Activated CD4-positive, alpha-beta T cell treated with anti-CD3 and anti-CD28 coated beads, Interleukin-2, amount 10 ng/mL, durations not matched to agents 7 days and 5 days (primary cell): ENCODE measurements at places on chromosomes 1 and 21.

GRCh38 chr1:222413436-222413835, 134.5 kb downstream of the HHIPL2 start:
- no peak for DNase-seq
- no peak overlapping the region for H3K27ac ChIP-seq
- H3K4me1 ChIP-seq: peaks cover 15% of the 10 kb centered on the region
- peaks cover 2% of the 10 kb centered on the region for H3K27me3 ChIP-seq

GRCh38 chr1:155989242-155990004, 11.1 kb upstream of the ARHGEF2 start:
- no peak overlapping the region for H3K4me3 ChIP-seq
- peaks cover 17% of the 10 kb centered on the region for H3K4me1 ChIP-seq
- H3K27me3 ChIP-seq: no peaks in the 10 kb centered on the region
- DNase-seq: peak; percentile 84

DNA sequence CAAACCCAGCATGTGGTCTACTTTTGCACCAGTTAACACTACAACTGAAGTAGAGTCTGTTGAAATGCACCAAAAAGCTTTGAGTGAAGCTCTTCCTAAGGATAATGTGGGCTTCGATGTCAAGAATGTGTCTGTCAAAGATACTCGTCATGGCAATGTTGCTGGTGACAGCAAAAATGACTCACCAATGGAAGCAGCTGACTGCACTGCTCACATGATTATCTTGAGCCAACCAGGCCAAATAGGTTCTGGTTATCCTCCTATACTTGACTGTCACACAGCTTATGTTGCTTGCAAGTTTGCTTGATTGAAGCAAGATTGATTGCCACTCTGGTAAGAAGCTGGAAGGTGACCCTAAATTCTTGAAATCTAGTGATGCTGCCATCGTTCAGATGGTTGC, 85.2 kb downstream of the DENND1B start:
- no peak for DNase-seq
- no peak overlapping the region for H3K27ac ChIP-seq

GRCh38 chr1:183200451-183200850, 14.4 kb downstream of the LAMC2 start:
- peaks cover 6% of the 10 kb centered on the region for H3K4me1 ChIP-seq
- no peak overlapping the region for H3K4me3 ChIP-seq
- H3K27me3 ChIP-seq: peaks cover 24% of the 10 kb centered on the region
- H3K27ac ChIP-seq: no peak overlapping the region
- H3K36me3 ChIP-seq: no peaks in the 10 kb centered on the region
- DNase-seq: no peak

DNA sequence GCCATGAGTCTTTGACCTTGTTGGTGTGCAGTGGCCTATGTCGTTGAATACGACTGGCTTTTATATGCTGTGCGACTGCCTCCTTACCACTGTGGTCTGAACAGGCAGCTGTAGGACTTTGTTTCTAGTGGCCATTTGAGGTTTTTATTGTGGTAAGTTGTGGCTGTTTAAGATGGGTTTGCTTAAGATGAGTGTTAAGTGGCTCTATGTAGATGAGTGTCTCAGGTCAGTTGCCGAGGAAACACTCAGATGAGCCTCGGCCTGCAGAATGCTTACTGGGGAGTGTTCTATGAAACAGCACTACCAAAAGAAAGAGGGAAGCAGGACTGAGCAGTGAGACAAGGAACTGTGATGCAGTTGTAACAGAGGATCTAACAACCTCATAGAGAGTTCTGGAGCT, 14.9 kb upstream of the CD1C start:
- DNase-seq: no peak
- no peak overlapping the region for H3K27ac ChIP-seq
- peaks cover 5% of the 10 kb centered on the region for H3K27me3 ChIP-seq
- H3K4me1 ChIP-seq: no peaks in the 10 kb centered on the region
- H3K36me3 ChIP-seq: no peaks in the 10 kb centered on the region
- H3K4me3 ChIP-seq: no peak overlapping the region

GRCh38 chr1:160646711-160647328, at the start of gene SLAMF1:
SLAMF1 (minus strand) TSS chr1:160647044; CDS start chr1:160646945, 99 bp downstream.
- peak within 1 kb of the TSS; percentile 93 for H3K27ac ChIP-seq
- DNase-seq: peak; percentile 48
- H3K36me3 ChIP-seq: peaks cover 52% of the 10 kb centered on the region
- no peaks in the 10 kb centered on the region for H3K27me3 ChIP-seq

DNA sequence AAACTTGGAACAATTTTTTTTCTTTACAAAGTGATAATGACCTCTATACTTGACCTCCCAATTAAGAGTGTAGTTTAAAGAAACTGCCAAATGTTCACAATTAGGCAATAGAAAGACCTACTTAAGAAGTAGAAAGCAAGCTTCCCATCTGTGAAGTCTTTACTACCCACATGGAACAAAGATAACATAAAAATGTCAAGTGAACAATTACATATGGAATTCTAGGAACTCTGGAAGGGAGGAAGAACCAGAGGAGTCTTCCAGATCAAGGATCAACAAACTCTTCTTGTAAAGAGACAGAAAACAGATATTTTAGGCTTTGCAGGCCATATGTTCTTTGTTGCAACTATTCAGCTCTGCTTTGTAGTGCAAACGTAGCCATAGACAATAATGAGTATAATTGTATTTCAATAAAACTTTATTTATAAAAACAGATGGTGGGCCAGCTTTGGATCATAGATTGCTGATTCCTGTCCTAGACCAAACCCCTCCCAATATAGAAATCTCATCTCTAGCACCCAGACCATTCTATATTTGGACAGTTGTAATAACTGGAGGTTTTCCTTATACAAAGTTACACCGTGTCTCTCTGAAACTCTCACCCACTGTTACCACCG, 68.4 kb upstream of the MAGI3 start:
- H3K27me3 ChIP-seq: peaks cover 2% of the 10 kb centered on the region
- no peak overlapping the region for H3K27ac ChIP-seq
- no peaks in the 10 kb centered on the region for H3K4me1 ChIP-seq
- H3K4me3 ChIP-seq: no peak overlapping the region
- H3K36me3 ChIP-seq: no peaks in the 10 kb centered on the region

GRCh38 chr1:43021547-43022474, 63.1 kb upstream of the SLC2A1 start:
- H3K27ac ChIP-seq: no peak overlapping the region
- no peak for DNase-seq
- H3K27me3 ChIP-seq: peaks cover 6% of the 10 kb centered on the region
- no peaks in the 10 kb centered on the region for H3K36me3 ChIP-seq

DNA sequence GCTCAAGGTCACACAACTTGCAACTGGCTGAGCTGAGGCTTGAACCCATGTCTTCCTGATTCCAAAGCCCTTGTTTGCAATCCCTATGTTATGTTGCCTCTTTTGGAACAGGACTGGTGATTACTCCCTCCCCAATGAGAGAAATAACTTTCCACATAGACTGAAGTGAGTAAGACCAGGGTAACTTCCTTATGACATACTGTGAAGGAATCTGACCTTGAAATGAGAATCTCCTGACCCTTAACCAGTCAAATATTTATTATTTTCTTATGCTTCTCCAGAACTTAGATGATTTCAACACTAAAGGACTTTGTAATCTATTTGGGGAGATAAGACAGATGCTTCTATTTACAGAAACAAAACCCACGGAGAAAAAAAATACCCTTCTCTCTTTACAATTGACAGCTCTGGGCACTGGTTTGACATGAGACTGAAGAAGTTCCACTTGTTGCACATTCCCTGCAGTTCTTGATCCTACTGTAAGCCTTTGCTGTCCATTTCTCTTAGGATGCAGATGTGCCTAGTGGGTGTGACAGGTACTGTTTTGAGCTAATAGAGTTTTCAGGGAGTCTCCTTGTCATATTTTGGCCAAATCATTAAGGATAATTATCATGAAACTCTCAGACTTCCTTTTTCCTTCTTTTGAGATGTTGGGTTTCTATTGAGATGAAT, 3.9 kb upstream of the RPTN start:
- H3K36me3 ChIP-seq: peaks cover 3% of the 10 kb centered on the region
- no peak overlapping the region for H3K27ac ChIP-seq
- H3K4me1 ChIP-seq: peaks cover 12% of the 10 kb centered on the region
- H3K27me3 ChIP-seq: peaks cover 19% of the 10 kb centered on the region
- H3K4me3 ChIP-seq: no peak overlapping the region

DNA sequence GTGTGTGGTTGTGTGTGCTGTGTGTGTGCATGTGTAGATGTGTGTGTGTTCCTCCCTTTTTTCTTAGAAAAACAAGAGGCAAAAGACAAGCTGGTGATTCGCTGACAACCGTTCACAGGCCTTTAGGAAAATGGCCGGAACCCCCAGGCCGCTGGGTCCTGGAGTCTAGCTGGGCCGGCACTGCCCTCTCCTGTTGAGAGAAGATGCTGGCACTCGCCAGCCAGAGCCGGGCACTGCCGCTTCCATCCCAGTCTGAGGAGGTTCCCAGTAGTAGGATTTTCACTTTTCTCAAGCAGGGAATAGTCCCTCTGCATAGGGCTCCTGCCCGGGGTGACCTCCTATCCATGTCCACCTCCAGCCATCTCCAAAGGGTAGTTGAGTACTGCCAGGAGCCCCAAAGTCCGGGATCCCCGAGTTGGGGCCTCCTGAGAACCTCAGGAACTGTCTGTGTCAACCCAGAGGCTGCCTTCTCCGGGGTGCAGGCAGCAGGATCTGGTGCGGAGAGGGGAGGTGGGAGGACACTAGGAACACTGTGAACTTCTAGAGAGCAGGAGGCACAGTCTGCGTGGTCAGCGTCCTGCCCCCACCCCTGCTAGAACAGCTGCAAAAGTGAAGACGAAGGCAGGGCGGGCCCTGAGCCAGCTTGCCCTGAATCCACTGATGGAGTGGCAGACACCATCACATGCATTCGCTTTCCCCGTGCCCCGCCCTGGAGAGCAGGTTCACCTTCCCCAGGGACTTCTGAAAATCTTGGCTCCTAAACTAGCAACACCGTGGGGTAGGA, 44.1 kb upstream of the ARHGEF16 start:
- no peak overlapping the region for H3K27ac ChIP-seq
- no peaks in the 10 kb centered on the region for H3K4me1 ChIP-seq
- no peak for DNase-seq

DNA sequence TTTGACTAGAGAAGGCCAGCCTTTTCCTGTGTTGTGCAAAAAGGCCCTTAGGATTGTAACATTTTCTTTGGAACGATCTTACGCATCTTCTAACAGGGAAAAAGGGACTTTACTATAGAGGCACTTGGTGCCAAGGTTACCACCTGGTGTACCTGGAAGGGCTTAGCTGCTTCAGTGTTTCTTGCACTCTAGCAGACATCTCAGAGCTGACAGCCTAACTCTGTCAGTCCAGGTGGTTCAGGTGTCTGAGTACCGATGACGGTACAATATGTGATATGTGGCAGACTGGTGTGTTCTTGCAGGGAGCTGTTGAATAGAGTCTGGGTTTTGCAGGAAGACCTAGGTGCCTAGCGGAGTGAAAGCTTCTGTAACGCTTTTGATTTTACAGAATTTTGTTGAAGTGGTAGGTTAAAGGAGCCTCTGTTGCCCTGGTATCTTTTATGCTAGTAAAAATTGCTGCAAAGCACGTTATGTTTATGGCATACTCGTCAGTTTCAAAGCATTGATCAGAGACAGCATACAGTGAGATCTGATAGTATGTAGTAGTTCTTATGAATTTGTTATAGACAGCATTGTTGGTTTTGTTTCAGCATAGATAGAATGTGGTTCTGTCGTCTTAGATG, 1.4 kb downstream of the MAGI3 start:
- peak overlapping the region; percentile 87 for H3K27ac ChIP-seq
- peak; percentile 37 for DNase-seq
- H3K36me3 ChIP-seq: peaks cover 2% of the 10 kb centered on the region
- H3K27me3 ChIP-seq: peaks cover 23% of the 10 kb centered on the region
- H3K4me3 ChIP-seq: peak overlapping the region; percentile 82

DNA sequence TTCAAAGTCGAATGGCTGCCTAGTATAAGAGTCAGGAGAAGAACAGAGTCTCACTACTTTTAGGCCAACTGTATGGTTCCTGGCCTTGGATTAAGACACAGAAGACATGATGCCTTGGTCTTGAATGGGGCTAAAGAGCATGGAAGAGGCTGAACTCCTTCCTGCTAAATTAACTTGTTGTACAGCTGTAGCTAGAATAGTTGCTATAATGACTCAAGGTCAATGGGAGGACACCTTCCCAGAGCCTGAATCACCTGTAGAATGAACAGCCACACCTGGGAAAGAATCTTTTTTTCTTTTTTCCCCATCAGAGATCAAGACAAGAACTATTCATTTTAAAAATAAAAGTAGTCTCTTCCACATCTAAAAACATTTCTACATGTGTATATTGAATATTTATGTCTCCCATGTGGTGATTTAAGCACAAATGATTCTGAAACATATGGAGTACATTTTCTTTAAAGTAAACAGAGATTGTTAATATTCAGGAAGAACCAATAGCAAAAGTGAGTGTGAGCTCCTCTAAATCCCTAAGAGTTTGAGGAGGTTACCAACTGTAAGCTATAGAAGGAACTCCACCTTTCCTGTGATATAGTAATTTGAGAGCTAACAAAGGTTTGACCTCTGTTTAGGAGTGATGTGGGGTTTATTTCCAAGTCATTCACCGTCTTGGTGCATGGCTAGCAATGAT, 191.3 kb downstream of the TGFB2 start:
- H3K4me1 ChIP-seq: no peaks in the 10 kb centered on the region
- no peaks in the 10 kb centered on the region for H3K36me3 ChIP-seq
- H3K4me3 ChIP-seq: no peak overlapping the region
- H3K27ac ChIP-seq: no peak overlapping the region

DNA sequence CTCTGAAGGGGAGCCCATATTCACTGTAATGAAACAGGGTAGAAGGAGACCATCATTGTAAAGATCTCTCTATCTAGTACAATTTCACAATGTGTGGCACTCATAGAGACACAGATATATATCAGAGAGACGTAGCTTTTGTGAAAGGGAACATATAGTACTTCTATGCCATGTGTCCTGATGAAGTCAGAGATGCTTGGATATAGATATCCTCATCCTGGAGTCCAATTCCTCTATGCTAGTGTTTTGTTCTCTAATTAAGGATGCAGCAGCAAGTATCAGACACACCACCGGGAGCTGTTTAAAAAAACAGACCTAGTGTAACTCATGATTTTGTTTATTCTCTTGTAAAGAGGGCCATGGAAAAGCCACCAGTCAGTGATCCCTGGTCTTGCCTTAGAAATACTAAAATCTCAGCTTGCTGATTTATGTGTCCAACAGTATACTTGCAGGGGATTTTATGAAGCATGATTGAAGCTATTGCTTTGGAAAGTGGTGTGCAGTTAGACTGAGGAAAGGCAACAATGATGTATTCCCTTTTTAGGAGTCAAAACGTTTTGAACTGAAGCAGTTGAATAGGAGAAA, 2.5 kb downstream of the NCAM2 start:
- no peak overlapping the region for H3K27ac ChIP-seq
- H3K4me1 ChIP-seq: peaks cover 11% of the 10 kb centered on the region
- H3K36me3 ChIP-seq: no peaks in the 10 kb centered on the region
- DNase-seq: no peak
- H3K4me3 ChIP-seq: no peak overlapping the region

- no peak overlapping the region for H3K4me3 ChIP-seq
- H3K27me3 ChIP-seq: peaks cover 3% of the 10 kb centered on the region
- peak; percentile 65 for DNase-seq
- no peak overlapping the region for H3K27ac ChIP-seq
Observed at GRCh38 chr1:45493116-45493697, 2.2 kb upstream of the TESK2 start.

- no peaks in the 10 kb centered on the region for H3K36me3 ChIP-seq
- no peak overlapping the region for H3K4me3 ChIP-seq
- DNase-seq: no peak
Observed at GRCh38 chr1:165315481-165315880, 41.0 kb downstream of the LMX1A start.
